T-helper 2 cell treated with Interferon-gamma antibody and Interleukin-4, amounts not matched to agents 5 μg/mL and 100 μg/mL, for 36 hours (primary cell): ENCODE measurements at places on chromosomes 13 and 19.

DNA sequence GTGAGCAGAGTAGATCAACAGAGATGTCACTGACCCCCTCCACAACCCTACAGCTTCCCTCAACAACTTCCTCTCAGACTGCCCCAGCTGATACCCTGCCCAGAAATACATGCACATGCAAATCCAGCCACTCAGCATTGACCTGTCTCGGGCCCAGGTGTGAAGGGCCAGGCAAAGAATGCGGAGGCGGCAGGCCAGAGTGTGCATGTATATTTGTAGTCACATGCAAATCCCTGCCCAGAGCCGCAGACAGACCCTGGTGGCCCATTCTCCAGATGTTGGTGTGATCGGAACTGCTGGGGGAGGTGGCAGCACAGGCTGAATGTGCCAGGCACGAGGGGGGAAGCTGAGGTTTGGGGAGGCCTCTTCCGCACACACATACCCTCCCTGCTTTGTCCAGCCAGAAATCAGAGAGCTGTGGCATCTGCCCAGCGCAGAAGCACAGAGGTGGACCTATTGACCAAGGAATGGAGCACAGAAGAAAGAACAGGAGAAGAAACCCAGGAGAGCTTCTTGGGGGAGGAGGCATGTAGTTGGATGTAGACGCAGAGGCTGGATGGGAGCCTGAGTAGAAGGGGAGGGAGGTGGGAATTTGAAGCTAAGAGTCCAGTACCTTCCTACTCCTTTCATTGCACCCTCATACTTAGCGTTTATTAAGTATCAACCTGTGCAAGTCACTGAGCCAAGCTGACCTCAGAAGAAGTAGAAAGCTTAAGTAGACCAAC lies 14.4 kb downstream of the MEF2B start:
- DNase-seq: no peak

DNA sequence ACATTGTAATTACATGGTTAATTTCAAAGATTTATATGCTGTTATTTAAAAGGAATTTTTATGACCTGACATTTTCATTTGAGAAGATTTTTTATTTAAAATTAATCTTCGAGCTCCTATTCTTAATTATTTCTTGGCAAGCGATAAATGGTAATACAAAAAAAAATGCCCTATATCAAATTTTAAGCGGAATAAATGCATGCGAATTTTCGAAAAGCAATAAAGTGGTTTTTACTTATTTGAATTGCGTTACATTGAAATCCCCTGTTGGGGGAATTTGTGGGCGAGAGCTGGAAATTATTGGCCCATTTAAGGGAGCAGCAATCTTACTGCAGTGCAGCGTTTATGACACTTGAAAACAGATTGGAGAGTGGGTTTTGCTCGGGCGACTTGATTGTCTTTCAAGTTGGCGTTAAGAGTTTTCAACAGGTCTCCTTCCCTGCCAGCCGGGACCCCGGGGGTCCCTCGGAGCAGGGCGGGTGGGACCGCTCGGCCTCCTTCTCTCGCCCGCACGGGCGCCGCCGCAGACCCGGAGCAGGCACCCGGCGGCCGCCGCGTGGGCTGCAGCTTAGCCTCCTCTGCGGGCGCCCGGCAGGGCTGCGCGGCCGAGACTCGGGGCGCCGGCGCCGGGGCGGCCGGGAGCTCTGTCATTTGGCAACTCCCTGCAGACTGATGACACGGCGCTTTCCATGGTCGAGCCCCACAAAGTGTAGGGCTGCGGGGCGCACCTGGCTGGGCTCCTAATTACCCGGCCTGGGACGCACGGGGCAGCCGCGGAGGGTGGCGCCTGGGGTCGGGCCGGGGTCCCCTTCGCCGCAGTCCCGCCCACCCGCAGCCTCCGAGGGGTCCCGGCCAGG lies 255.1 kb upstream of the SOX21 start:
- DNase-seq: peak; percentile 25

DNA sequence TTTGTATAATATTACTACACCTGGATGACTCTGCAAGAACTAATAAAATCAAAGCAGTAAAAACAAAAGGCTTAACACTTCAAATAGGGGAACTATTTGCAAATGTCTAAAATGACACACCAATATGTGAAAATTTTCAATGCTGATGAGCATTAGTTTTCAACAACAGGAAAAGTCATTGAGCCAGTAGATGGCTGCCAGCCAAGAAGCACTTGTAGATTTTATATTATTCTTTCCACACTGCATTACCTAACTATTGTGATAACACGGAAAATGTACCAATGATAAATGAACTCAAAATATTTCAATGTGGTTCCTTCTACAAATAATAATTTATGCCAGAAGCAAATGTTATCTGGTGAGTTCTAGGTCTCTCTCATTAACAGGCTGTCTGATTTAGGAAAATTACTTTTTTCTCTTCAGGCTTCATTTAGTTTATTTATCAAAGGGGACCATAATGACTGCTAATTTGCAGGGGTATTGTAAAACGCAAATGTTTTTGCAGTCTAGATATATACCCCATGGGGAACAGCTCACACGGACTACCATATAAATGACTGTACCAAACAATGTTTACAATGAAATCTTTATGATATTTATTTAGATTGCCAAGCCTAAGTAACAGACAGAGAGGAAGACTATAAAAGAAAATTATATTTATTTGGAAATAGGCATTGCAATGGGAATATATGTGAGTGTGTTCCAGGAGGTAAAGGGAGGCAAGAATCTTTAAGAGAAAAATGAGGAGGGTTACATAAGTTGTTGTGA lies 407.8 kb downstream of the LIG4 start:
- no peak for DNase-seq

DNA sequence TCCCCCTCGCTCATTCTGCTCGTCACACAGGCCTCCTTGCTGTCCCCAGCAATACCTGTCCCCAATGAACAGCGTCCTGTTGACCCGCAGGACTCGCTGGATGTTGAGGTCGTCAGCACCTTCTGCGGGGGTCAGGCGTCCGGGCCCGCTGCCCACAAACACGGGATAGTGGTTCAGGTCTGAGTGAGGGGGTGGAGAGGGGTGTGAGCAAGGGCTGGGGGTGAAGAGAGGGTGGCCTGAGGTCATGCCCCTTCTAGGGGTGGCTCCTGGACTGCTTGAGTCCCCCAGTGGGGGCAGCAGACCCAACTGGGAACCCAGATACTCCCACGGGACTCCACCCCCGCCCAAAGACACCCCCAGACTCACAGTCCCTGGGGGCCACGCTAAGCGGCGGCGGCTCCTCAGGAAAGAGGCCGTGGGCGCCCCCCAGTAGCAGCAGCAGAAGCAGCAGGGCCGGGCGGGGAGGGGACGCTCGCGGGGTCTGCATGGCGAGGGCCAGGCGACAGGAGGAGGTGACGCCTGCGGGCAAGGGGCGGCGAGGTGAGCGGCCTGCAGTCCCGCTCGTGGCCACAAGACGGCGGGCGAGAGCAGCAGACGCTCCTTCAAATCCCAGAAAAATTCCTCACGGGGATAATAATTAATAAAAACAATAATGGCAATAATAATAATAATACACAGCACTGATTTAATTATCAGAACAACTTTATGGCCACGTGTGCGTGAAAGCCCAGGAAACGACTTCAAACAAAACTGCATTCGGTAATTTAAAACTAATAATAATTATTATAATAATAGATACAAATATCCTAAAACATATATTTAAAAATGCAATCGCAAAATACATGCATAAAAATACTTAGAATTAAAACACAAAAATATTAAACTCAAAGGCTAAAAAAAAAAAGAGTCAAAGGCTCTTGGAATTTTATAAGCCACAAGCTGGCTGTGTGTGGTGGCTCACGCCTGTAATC lies 1.2 kb downstream of the SEMA6B start:
- peak; percentile 15 for DNase-seq

GRCh38 chr13:32903720-32904119 lies 112.5 kb upstream of the KL start:
- no peak for DNase-seq

- peak; percentile 59 for DNase-seq
These were observed 7.2 kb downstream of the MED29 start for GRCh38 chr19:39398297-39398864.

- no peak for DNase-seq
These were observed 911.5 kb downstream of the UQCRFS1 start for GRCh38 chr19:28301463-28301862.

GRCh38 chr13:31627097-31627845 lies 112.1 kb upstream of the RXFP2 start:
- no peak for DNase-seq

GRCh38 chr13:99926014-99926731 lies 45.4 kb downstream of the ZIC5 start:
- DNase-seq: no peak

- no peak for DNase-seq
These were observed 20.7 kb upstream of the TINCR start for GRCh38 chr19:5588441-5588840.

DNA sequence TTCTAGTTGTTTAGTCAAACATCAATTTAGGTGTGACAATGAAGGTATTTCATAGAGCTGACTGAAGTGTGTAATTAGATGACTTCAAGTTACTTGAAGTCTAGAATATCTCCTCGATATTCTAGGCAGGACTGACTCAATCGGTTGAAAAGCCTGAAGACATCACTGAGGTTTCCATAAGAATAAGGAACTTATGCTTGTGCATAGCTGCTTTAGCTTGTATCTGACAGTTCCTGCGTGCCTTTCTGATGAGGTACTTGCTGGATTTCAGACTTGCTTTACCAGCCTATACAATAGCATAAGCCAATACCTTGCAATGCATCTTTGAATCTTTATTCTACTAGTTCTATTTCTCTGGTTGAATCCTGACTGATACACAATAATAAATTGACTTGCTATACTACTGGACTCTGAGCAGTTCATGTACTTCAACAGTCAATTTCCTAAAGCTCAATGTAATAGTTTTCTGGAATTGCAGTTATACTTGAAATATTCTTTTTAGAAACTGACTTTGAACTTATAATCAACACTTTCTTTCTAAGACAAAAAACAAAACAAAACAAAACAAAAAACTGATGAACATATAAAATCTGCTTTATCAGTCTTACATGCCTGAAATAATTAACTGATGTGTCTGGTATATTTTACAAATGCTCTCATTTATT lies 1534.8 kb downstream of the SLITRK5 start:
- no peak for DNase-seq

- no peak for DNase-seq
These were observed 1.0 kb upstream of the PGLS start for GRCh38 chr19:17510220-17510993.

DNA sequence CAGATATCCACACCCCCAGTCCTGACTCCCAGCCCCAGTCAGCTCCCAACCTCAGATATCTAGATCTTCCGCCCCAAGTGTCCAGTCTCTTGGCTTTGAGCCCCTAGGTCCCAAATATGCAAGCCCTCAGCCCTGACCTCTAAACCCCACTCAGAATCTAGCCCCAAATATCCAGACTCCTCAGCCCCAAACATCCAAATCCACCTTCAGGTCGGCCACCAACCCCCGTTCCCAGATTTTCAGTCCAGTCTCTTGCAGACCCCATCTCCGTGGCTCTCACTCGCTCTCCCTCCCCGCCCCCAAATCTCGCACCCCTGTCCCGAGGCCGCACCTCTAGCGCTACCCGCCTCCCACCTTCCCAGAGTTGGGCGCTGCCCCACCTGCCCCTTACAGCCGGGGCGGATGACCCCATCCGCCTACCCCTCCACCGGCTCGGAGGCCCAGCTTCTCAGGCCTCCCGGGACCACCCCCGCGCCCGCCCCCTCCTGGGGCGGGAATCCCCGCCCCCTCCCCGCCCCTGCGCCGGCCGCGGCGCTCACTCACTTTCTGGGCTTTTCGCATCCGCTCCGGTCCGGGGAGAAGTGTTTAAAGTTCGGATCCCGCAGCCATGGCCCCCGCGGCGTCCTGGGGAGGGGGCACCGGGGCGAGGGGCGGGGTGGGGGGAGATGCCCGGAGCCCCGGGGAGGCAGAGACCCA lies 604 bp downstream of the ERFL start:
- no peak for DNase-seq

DNA sequence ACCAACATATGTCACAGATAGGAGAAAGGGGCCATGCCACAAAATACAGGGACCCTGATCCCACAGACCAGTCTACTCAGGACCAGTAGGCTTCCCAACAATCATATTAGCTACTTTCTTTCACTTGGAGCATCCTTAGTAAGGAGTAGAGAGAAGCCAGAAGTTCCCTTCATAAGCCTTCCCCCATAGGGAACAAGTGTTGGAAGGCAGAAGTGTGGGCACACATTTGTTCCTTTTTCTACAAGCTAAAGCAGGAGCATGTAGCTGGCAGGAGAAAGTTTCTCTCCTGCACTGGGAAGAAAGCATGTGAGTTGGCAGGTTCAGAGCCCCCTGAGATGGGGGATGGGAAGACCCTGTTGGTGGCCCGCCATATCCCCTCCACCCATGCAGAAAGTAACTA lies 165.4 kb downstream of the KCTD12 start:
- no peak for DNase-seq

- no peak for DNase-seq
These were observed 2.1 kb upstream of the UBL3 start for GRCh38 chr13:29852472-29853054.

DNA sequence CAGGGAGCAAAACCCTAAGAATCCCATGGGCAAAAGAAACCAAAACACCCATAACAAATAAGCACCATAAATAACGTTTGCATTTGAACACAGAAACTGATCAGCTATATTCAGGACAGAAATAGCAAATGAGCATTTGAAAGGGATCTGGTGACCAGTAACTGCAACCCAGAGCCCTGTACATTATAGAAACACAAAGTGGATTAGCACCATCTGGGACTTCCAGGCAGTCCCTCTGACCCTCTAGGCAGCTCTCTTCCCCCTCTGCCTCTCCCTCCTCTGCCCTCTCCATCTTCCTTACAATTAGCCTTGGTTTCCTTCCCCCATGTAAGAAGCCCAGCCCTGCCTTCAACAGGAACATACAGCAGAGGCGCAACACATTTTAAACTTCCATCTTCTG lies 215.0 kb downstream of the DCLK1 start:
- DNase-seq: no peak
